ENCODE measurements at places on chromosomes 2 and 18. TPM values are rescaled to one million over a fixed set of nuclear protein-coding genes. Genes with fewer than 3 reads are reported as not detected.

UGT1A5 gene
- total RNA-seq = not detected

PDCD1 gene
- not detected for total RNA-seq

RAX gene
- not detected for total RNA-seq

INPP5D gene
- total RNA-seq = 2.4 TPM

RAB6C gene
- not detected for total RNA-seq

PARD3B gene
- 13.0 TPM for total RNA-seq

DES gene
- 5.3 TPM for total RNA-seq

RGPD4 gene
- total RNA-seq = not detected

SNORC gene
- 1.2 TPM for total RNA-seq

CD8B2 gene
- total RNA-seq = not detected

TMEFF2 gene
- total RNA-seq = 5.6 TPM

IL1RN gene
- not detected for total RNA-seq

CLEC4F gene
- not detected for total RNA-seq

MBD5 gene
- total RNA-seq = 17.8 TPM

EFHD1 gene
- not detected for total RNA-seq

TMEM200C gene
- not detected for total RNA-seq

TUBB8B gene
- total RNA-seq = not detected

AGAP1 gene
- 11.3 TPM for total RNA-seq

FHOD3 gene
- 85.5 TPM for total RNA-seq

AQP12A gene
- not detected for total RNA-seq

AGXT gene
- total RNA-seq = not detected

EVX2 gene
- not detected for total RNA-seq

TGFA gene
- total RNA-seq = 0.28 TPM

RUFY4 gene
- total RNA-seq = not detected

REG3A gene
- total RNA-seq = not detected

CCT4 gene
- total RNA-seq = 217 TPM

NYAP2 gene
- not detected for total RNA-seq

HOXD13 gene
- total RNA-seq = 2.4 TPM

VIL1 gene
- total RNA-seq = not detected

MC5R gene
- total RNA-seq = not detected

RTP5 gene
- not detected for total RNA-seq

GAL3ST2 gene
- total RNA-seq = under 0.01 TPM

MRPL30 gene
- 36.1 TPM for total RNA-seq

IMPACT gene
- 33.6 TPM for total RNA-seq

HRH4 gene
- 0.05 TPM for total RNA-seq

IMP4 gene
- total RNA-seq = 70.7 TPM

HOXD8 gene
- 7.7 TPM for total RNA-seq

VSNL1 gene
- total RNA-seq = not detected

SIX3 gene
- total RNA-seq = not detected

ATAD2B gene
- 13.4 TPM for total RNA-seq

CNNM3 gene
- total RNA-seq = 8.4 TPM

PID1 gene
- total RNA-seq = 50.2 TPM

HEATR5B gene
- total RNA-seq = 24.1 TPM

LGALSL gene
- total RNA-seq = 3.1 TPM

FBLN7 gene
- 0.30 TPM for total RNA-seq
